ENCODE measurements at places on chromosomes 12 and 14. TPM values are rescaled to one million over a fixed set of nuclear protein-coding genes. Genes with fewer than 3 reads are reported as not detected.

DNA sequence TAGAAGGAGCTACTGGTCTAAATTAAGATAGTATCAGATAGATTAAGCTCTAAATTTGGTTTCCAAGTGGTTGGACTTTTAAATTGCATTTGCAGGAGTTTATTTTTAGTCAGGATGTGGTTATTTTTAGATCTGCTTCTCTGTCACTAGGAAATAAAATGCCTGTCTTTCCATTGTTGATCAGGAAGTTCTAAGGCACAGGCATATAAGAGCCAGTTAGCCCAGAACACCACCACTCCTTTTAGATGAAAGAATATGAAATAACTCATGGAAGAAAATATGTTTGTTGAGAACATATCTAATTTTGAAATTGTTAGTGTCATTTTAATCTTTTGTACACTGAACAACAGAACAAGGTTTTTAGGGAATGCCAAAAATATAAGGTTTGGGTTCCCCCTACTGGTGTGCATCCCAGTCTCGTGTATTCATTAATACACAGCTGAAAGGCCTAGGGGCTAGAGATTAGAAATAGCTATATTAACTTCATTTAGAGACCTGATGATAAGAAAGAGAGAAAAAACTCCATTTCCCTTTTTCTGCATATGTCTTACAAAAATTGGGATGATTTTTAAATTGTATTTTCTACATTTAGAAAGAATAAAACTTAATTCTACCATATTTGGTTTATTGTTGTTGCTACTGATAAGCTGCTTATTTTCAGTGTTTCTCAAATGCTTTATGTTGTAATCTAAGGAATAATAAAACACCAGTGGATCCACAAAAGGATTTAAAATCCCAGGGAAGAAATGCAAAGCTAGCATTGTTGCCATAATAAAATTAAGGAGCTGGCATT lies 67.2 kb downstream of the RIC8B start:
- H3K36me3 ChIP-seq = no peaks in the 10 kb centered on the region
- no peaks in the 10 kb centered on the region for H3K27me3 ChIP-seq
- H3K4me3 ChIP-seq = no peak overlapping the region
- DNase-seq = peak; percentile 21

- H3K4me1 ChIP-seq = no peaks in the 10 kb centered on the region
- DNase-seq = peak; percentile 19
- no peaks in the 10 kb centered on the region for H3K27me3 ChIP-seq
- no peak overlapping the region for H3K27ac ChIP-seq
- H3K36me3 ChIP-seq = no peaks in the 10 kb centered on the region
- H3K4me3 ChIP-seq = no peak overlapping the region
Measured at GRCh38 chr12:21710958-21711775, 53.5 kb upstream of the LDHB start.

NOVA1 gene
- total RNA-seq = 1.8 TPM

- H3K27ac ChIP-seq = no peak overlapping the region
- no peaks in the 10 kb centered on the region for H3K27me3 ChIP-seq
- H3K4me1 ChIP-seq = no peaks in the 10 kb centered on the region
- no peak overlapping the region for H3K4me3 ChIP-seq
- DNase-seq = no peak
- H3K36me3 ChIP-seq = no peaks in the 10 kb centered on the region
Measured at GRCh38 chr12:46351886-46352650, 20.5 kb downstream of the SLC38A2 start.

All from prostate gland (tissue), 2 donors.